NCI-H1930 (cell line): ENCODE measurements at places on chromosomes 7 and 10.

DNA sequence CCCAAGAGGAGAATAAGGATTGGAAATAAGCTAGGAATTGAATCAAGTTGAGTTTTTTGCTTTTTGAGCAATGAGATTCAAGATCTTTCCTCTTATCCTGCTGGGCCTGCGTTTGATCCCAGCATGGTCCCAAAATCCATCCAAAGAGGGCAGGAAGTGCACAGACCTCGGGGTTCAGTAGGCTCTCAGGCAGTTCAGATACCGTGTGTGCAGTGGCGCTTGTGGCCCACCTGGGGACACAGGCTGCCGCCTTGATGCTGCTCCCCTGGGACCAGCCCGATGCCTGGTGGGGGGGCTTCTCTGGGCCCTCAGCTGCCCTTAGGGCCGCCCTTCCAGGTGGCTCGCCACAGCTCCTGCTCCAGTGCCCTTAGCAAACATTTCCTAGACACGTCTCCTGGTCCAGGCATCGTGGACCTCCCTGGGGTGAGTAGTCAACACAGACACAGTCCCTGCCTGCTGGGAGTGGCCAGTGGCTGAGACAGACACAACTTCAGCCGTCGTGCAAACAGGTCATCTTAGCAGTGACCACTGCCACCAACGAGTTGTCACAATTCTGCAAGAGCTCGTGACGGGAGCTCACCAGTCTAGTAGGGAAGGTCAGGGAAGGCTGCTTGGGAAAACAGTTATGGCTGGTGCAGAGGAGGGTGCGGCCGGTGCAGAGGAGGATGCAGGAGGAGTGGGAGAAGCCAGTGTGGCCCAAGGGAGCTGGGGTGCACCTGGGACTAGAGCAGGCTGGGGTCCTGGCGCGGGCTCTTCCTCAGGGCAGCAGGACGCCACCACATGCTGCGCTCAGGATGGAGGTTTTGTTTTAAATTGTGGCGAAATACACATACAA is 21.7 kb upstream of the JAKMIP3 start:
- DNase-seq = no peak

GRCh38 chr7:129024125-129024524 is 30.8 kb downstream of the TNPO3 start:
- no peak for DNase-seq

- no peak for DNase-seq
Measured at GRCh38 chr10:34886906-34887642, 72.0 kb upstream of the PARD3 start.

DNA sequence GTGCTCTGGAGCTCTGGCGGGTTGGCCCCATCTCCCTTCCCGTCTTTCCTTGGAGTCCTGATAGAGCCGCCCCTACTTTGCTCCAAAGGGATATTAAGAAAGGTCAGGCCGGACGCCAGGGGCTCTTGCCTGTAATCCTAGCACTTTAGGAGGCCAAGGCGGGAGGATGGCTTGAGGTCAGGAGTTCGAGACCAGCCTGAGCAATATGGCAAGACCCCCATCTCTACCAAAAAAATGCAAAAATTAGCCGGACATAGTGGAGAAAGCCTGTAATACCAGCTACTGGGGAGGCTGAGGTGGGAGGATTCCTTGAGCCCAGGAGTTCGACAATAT is 313 bp upstream of the MLXIPL start:
- DNase-seq = no peak

DNA sequence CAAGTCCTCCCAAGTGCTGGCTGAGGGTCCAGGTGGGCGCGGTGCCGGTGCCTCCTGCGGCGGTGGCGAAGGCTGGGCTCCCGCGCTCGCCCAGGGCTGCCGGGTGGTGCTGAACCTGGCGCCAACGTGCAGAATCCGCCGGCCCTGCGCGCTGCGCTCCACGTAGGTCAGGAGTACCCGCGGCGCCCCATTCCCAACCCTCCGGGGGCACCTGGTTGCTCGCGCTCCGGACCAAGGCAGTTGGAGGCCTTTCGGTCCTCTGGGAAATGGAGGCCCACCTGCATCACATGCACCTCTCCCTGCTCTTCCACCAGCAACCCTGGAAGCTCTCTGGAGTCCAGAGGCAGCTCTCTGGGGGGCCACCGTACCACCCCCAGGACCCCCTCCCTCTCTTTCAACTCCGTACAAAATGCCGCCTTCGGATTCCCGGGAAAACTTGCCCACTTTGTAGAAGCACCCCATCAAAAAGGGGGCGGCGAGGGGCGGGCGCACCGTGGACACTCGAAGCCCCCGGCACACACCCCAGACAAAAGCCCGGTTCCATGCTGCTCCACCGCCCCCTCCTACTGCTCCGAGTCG is 745 bp downstream of the SLC16A9 start:
- no peak for DNase-seq

DNA sequence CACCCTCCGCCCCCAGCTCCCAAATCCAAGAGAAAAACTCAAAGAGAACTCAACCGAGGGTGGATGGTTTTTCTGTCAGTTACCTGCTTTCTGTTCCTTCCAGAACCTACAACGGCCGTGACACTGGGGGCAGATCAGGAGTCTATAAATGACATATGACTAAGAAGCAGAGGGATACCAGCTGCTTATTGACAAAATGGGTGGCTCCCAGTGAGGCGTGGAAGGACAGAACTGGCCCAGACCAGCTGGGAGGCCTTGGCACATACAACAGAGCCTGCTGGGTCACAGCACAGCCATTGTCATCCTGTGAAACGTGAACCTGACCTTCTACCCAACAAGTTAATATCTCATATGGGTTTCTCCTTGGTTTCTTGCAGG is 84.3 kb upstream of the ADRB1 start:
- no peak for DNase-seq

GRCh38 chr7:130288829-130289228 is 4.1 kb upstream of the CPA4 start:
- no peak for DNase-seq

- no peak for DNase-seq
Measured at GRCh38 chr7:32871624-32872371, 19.8 kb downstream of the KBTBD2 start.

DNA sequence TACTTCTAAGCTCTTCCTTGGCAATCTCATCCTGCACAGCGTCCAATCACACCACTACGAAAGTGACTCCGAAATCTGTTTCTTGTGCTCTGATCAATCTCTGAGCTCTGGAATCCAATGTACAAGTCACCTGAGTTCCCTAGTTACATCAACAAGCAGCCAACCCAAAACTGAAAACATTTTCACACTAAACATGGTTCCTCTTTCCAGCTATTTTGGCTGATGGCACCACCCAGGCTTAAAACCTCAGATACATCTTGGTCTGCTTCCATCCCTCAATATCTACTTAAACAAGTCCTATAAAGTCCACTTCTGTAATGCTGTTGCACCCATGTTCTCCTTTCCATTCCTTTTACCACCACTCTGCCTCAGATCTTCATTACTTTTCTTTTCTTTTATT is 3.6 kb downstream of the BLOC1S2 start:
- DNase-seq = no peak

DNA sequence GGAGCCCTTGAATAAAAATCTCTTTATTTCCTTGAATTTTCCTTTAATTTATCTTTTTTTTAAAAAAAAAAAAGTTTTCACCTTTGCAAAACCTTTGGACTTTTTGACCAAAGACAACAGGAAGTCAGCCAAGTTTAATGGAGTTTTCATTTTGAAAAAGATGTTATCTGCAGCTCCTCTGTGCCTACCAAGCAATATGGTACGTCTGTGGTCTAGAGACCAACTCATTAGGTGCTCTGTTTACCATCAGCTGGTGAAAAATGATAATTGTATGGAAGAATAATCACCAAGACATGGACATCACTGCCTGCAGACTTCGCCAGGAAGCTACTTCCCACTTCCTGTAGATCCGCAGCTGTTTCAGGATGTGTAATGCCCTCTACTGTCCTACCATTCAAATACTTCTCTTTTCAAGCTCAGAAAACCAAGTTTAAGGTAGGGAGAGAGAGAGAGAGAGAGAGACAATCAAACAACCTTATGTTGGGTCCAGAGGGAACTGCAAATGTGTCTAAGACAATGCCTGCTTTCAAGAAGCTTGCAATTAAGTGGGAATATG is 18.7 kb downstream of the PLXNA4 start:
- DNase-seq = no peak

GRCh38 chr7:70142247-70142932 is 544.1 kb downstream of the AUTS2 start:
- no peak for DNase-seq

DNA sequence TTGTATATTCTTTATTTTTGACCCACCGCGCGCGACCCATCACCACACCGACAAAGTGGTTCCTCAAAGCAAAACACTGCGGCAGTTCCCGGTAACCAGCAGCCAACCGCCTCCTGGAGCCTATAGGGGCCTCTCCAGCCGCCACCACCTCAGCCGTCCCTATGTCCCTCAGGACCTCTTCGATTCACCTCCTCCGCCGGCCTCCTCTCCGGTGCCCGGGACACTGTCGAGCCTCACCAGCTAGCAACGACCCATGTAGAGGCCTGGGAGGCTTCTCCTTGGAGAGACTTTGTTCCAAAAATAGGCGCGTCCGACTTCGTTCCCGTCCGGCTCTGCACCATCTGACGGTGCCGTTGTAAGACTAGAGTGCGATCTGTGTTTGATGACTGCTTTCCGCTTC is 158.8 kb downstream of the HGF start:
- DNase-seq = no peak

DNA sequence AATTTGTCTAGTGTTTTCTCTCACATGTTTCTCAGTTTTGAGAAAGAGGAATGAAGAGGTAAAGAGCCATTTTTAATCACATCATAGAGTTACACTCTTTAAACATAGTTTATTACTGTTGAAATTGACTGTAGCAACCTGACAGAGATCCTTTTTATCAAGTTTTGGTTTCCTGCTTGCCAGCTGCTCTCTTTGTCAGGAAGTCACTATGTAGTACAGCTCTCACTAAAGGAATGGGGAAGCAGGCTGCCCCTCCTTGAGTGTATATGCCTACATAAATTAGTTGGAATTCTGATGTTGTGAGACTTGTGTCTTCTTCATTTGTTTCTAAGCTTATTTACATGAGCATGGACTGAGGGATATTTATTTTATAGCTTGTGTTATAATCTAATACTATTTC is 1274.0 kb upstream of the CELF2 start:
- no peak for DNase-seq

GRCh38 chr7:158550886-158551452 is 36.7 kb downstream of the PTPRN2 start:
- no peak for DNase-seq

DNA sequence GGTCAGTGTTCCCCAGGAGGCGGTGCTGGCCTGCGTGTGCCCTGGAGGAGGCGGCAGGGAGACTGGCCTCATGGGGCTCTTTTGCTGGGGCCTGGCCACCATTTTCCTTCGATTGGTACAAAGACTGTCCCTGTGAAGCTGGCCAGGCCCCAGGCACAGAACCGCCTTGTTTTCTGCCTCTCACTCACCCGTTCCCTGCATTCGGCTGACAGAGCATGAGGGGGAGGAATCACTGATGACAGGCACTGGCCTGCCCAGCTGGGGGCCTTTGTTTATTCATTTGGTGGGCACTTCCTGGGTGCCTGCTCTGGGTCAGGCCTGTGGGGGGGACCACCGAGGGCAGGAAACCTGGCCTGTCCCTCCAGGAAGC is 139.2 kb downstream of the FAM53B start:
- no peak for DNase-seq

DNA sequence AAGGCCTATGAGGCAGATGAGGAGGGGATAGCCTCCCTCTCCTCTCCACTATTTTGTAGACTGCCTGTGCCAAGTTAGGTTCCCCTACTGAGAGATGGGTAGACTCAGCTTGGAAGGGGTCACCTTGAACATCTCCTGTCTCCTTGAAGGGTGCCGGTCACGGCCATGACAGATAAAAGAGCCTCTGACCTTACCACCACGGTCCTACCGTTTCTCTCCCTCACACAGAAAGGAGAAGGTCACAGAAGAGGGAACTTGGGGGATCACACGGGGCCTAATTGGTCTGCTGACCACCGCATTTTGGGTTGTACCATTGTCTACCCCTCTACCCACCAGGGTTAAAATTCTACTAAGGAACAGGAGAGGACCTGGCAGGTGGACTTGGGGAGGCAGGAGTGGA is 17.0 kb downstream of the PRSS2 start:
- DNase-seq = no peak

- no peak for DNase-seq
Measured at GRCh38 chr7:129368389-129368986, 65.7 kb upstream of the STRIP2 start.

DNA sequence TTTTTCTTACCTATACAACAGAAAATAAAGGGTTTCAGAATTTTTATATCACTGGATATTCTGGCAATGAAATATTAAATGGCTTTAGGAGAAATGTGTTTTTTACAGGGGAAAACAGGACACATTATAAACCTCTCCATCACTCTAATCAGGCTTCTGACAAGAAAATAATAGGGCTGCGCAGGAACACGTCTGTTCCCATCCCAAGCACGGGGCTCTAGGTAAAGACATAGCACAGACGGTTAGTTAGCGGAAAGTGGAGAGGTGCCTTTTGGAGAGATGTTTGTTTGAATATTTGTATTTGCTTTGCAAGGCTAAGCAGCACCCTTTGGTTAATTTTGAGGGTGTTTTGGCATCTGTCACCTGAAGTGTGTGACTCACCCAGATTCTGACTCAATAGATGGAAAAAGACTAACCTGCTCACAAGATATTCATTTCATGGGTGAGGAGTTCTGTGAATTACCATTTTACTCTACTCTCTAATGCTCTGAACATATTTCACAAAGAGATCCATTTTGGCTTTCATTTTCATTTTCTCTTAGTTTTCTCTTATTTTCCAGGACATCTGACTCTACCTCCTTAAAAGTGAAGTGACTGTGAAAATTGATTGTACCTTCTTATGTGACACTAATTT is 174.5 kb upstream of the AKR1E2 start:
- no peak for DNase-seq

DNA sequence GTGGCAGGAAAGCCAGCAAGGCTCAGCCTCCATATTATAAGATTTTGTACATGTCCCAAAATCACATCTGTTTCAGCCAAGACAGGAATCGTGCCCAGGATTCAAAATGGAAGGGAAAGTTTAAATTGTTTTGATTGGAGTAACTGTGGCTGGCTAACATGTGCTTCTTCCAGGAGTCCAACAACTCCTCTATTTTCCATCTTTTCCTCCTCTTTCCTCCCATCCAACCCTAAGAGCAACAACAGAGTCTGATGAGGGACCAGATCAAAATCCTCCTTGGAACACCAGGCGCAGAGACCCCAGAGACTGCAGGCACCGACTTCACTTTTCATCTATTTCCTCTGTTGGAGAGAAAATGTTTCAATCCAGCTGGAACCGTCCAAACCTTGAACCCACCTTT is 36.0 kb upstream of the SVIL start:
- DNase-seq = no peak

DNA sequence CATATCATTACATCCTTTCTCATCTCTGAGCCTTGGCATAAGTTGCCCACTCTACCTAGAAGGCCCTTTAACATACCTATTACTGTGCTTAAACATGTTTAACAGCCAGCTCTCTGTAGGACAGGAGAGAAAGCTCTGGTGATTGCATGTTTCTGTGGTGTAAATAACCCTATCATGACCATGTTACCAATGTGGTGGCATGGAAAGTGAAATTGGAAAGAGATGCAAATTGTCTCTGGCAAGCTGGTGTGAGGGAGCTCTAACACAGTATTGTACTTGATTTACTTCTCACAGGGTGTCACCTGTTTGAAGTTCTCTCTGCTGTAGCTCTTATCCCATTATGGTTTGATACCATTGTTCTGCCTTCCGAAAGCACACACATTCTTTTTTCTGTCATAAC is 231.8 kb upstream of the DKK1 start:
- no peak for DNase-seq

GRCh38 chr7:48933549-48934085 is 9.3 kb downstream of the CDC14C start:
- DNase-seq = no peak

GRCh38 chr7:18520450-18521235 is 25.1 kb downstream of the HDAC9 start:
- no peak for DNase-seq
